Stimulated activated CD8-positive, alpha-beta memory T cell treated with anti-CD3 and anti-CD28 coated beads, Interleukin-2, amount 100 ng/mL, for 48 hours (primary cell): ENCODE measurements at places on chromosomes 6 and 20.

DNA sequence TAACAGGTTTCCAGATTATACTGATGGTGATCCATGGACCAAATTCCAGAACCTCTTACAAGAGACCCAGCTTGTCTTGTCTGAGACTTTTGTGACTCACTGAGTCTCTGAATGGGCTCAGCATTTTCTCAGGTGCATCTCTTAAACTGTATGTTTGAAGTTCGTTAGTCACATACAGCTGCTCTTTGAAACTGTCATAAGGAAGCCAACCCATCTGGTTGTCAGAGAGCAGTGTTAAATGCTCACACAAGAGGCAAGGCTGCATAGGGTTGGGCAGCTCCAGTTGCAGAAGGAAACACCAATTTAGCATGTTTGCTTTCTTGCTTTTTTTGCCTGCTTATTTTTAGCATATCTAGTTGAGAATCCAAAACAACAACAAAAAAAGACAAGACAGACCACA lies 47.1 kb downstream of the TRIM27 start:
- no peak for DNase-seq

GRCh38 chr20:2693286-2694007 lies 867 bp downstream of the EBF4 start:
- DNase-seq: no peak

- no peak for DNase-seq
Measured at GRCh38 chr6:135972150-135972549, 120.6 kb downstream of the PDE7B start.

DNA sequence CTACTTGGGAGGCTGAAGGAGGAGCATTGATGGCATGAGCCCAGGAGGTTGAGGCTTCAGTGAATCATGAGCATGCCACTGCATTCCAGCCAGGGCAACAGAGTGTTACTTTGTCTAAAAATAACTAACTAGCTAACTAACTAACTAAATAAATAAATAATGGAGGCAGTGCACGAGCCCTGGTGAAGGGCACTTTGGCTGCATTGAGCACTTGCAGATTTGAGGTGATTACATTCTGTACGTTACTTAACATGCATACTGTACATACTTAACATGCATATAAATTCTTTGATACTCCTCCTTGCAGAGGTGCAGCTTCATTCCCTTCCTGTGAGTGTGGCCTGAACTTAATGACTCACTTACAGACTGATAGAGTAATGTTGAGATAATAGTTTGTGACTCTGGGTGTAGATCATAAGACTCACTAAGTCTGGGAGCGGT lies 10.7 kb downstream of the HLA-A start:
- DNase-seq: no peak
